ENCODE measurements at places on chromosomes 11 and 22. TPM values are rescaled to one million over a fixed set of nuclear protein-coding genes. Genes with fewer than 3 reads are reported as not detected.

- DNase-seq: no peak
Observed at GRCh38 chr11:12494699-12495098, 117.3 kb downstream of the PARVA start.

DNA sequence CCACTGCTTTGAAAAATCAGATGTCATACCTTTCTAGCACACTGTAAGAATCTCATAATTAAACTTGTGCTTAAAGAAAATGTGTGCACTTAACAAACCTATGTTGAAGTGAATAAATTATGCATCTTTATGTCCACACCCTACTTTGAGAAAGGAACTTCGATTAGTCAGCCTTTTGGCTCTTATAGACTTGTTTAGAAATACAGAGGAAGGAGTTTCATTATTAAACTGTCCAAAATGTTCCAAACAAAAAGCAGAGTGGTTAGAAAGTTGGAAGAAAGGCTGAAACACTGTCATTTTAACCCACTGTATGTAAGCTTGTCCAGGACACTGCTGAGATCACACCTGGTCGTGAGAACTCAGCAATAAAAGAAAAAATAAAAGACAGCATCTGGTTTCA lies 863.2 kb upstream of the CHORDC1 start:
- no peak for DNase-seq

The SMTNL1 gene
- not detected for total RNA-seq

DNA sequence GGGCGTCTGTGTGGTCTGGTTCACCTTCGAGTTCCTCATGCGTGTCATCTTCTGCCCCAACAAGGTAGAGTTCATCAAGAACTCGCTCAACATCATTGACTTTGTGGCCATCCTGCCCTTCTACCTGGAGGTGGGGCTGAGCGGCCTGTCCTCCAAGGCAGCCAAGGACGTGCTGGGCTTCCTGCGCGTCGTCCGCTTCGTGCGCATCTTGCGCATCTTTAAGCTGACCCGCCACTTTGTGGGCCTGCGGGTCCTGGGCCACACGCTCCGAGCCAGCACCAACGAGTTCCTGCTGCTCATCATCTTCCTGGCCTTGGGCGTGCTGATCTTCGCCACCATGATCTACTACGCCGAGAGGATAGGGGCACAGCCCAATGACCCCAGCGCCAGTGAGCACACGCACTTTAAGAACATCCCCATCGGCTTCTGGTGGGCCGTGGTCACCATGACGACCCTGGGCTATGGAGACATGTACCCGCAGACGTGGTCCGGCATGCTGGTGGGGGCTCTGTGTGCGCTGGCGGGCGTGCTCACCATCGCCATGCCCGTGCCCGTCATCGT lies 37.3 kb downstream of the KCNC1 start:
- no peak for DNase-seq

DNA sequence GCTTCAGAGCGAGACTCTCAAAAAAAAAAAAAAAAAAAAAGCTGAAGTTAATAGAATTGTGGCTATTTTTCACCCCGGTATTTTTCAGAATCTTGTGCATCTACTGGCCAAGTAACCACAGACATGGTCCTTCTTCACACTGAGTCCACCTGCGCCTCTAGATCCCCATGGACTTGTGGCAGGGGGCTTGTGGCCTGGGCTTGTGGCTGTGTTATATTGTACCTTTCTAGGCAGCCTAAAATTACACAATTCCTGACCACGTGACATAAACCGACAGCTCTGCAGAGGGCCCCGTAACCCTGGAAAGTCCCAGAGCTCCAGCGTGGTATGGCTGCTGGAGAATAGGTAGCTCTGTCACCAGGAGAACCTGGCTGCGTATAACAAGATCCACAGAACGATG lies 10.9 kb upstream of the NAALADL1 start:
- no peak for DNase-seq

GRCh38 chr22:28899199-28899853 lies 16.0 kb downstream of the ZNRF3 start:
- DNase-seq: peak; percentile 40

The DLAT gene
- total RNA-seq: 21.7 TPM

- DNase-seq: no peak
Observed at GRCh38 chr22:48494256-48494967, 1333.3 kb downstream of the BRD1 start.

DNA sequence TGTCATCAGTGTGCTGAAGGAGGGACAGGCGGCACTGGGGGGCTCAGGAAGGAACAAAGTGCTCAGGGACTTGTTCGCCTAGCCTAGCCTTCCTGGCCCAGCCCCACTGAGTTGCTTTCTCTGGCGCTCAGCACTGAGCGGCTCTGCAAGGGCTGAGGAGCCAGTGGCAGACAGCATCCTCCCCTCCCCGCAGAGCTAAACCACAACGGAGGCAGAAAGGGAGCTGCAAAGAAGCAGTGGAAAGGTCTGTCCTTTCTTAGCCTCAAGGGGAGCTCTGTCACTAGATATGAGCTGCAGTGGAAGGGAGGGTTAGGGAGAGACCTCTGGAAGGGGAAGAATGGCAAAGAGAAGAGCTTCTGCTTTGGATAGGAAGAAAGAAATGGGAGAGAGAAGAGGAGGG lies 89.7 kb upstream of the PHOX2A start:
- no peak for DNase-seq

The KIAA1671 gene
- 116 TPM for total RNA-seq

DNA sequence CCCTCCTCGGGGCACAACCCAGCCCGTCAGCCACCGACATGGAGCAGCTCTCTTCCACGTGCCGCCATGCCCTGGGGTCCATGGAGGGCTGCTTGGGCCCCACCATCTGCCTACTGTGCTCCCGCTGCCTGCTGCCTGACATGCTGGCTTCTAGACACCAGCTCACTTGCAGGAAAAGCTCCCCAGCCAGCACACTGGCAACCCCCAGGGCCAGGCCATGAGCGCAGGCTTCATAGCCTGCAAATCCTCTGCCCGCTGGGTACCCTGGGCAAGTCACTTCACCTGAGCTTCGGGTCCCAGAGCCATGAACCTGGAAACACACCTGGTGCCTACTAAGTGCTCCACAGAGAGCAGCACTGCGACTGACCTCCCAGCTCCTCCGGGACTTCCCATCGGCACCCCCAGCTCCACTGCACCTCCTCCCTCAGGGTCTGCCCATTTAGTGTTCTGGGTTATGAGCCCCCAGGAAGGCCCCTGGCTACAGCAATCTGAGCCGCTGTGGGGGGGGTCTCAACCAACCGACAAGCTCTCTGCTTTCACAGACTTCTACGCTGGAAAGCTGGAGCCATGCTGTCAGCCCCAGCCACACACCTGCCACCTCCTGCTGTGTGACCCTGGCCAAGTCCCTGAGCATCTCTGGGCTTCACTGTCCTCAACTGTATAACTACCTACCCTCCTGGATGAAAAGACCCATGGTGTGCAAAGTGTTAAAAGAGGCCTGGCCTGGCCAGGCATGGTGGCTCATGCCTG lies 139.2 kb downstream of the CRYBB2 start:
- peak; percentile 65 for DNase-seq

The MUC2 gene
- total RNA-seq: 0.08 TPM

GRCh38 chr11:103007521-103007920 lies 52.0 kb upstream of the MMP13 start:
- DNase-seq: no peak

The ADAMTS15 gene
- total RNA-seq: 5.6 TPM

The DGAT2 gene
- 182 TPM for total RNA-seq

- no peak for DNase-seq
Observed at GRCh38 chr11:10908215-10908951, 50.5 kb upstream of the ZBED5 start.

DNA sequence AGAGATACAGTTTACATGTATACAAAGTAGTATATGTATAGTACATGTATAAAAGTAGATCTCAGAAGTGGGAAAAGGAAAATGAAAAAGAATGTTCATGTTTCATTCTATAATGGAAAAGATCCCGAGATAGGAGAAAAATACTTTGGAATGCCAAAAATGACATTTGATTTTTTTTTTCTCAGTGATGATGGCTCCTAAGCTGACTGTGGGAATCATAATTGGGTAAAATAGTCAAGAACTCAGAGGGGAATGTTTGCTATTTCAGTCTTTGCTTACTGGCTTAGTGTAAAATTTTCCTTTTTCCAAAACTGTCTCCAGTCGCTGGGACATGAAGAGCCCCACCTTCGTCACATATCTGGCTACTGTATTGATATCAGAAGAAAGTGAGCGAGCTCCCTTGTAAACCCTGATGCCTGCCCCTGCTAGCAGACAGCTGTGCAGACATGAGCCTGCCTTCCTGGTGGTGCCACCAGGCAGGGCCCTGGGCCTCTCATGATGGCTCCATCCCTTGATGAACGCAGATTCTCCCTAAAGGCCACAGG lies 944.6 kb downstream of the NTM start:
- DNase-seq: no peak

The CCDC89 gene
- total RNA-seq: not detected

DNA sequence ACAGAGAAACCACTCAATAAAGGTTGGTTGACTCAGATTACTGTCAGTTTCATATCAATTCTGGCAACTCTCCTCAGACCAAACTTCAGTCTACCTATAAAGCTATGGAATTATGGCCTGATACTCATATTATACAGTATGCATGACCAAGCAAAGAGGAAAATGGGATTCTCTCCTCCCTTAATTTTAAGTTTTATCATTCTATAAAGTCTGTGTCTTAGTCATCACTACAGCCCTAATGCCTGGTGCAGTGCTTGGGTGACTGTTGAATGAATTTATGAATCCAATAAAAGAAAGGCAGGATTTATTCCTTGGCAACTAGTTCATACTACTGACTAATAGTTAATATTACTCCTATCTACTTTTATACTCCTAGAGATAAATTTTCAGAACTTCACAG lies 37.6 kb upstream of the GRAMD1B start:
- DNase-seq: no peak

DNA sequence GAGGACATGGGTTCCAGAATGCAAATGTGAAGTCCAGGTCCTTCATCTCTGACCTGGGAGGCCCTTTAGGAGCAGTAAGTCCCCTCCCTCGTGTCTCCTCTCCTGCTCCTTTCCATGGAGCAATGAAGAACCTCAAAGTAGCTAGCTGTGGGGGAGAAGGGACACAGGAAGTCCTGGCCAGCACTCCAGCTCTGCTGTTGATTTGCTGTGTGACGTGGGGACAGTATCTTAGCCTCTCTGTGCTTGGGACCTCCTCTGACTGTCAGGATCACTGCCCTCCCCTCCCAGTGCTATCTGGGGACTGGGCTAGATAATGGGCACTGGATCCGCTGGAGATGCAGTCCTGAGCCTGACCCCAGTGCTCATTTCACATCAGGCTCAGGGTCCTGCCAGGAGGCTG lies 1.1 kb upstream of the APOBEC3H start:
- no peak for DNase-seq

The OR6T1 gene
- not detected for total RNA-seq

GRCh38 chr22:28249402-28249801 lies 330.3 kb upstream of the PITPNB start:
- no peak for DNase-seq

- peak; percentile 79 for DNase-seq
Observed at GRCh38 chr11:122215244-122215992, 99.4 kb upstream of the BLID start.

- DNase-seq: no peak
Observed at GRCh38 chr11:1263010-1263409, 40.1 kb downstream of the MUC5B start.

DNA sequence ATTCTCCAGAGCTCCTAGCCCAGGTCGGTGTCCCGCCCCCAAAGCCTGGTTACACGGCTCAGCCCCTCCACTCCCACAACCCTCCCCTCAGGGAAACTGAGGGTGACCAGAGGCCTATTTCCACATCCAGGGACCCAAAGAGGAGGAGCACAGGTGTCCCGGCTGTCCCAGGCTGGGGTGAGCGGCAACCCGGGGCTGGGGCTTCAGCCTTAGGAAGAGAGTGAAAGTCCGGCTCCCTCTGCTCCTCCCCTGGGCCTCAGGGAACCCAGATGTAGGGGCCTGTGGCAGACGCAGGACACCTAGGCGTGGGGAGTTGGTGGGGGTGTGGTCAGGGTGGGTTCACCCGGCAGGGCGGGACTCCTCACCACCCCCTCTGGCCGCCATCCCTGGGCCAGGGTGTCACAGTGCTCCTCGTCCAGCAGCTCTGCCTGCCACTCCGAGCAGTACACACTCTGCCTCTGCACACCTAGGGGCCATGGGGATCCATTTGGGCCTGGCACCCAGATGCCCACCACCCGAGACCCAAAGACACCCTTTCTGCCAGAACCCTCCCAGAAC lies 63.1 kb downstream of the ARFGAP3 start:
- DNase-seq: no peak

DNA sequence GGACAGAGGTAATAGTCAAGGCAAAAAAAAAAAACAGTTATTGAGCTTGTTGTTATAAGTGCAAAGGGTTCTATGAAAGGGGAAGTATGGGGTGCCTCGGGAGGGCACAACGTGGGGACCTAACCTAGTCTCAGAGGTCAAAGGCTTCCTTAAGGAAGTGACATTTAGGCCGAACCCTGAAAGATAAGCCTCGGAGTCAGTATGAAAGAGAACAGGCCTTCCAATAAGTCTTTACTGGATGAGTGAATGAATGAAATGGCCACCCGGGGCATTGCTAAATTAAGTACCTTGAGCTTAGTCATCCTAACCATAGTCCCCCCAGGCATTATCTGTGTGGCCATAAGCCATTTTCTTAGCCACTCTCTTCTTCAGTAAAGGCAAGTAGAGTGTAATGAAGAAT lies 19.7 kb downstream of the FLI1 start:
- no peak for DNase-seq

The SEPTIN3 gene
- total RNA-seq: 2.7 TPM

The KRTAP5-9 gene
- not detected for total RNA-seq

The SCGB1D2 gene
- total RNA-seq: 418 TPM

DNA sequence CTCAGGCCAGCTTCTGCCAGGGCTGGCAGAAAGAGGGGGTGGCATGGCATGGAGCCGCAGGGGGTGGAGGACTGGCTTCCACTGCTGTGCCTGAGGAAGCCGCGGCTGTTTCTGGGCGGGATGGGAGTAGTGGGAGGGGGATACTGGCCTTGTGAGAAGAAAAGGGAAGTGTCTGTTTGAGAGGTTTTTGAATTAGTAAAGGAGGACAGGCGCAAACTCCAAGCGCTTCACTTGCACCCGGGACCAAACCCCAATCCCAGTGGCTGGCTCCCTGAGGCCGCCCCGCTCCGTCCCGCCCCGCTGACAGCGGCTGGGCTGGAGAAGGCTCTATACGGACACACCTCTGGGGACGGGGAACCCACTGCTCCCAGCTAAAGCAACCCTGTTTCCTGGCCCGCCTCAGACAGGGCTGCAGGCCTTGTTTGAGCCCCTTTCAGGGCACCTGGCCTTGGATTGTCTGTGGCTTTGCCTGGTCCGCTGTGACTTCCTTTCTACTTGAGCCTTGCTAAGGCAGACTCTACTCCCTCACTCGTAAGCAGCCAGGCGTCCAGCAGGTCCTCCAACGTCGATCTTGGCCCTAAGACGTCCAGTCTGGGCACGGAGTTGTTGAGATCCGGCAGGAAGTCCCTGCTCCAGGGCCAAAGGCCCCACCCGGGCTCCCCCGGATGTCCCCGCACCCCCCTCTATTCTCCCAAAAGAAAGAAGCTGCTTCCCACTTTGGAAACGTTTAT lies 2.2 kb downstream of the APOA1 start:
- DNase-seq: no peak

DNA sequence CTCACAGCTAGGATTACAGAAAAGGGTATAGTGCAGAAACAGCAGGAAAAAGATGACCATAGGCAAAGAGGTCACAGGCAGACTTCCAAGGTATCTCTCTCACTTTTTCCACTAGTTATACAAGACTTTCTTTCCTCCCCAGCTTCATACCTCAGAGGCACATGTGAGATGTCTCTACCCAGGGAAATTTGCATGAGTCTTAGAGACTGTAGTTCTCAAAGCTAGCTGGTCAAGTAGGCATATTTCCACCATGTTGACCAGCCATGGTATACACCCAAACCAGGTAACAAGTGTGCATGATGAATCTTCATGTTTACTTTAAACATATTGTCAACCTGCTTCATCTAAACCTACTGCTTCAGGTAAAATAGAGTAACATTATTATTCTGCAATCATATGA lies 27.9 kb downstream of the PRMT3 start:
- DNase-seq: no peak

The FAM118B gene
- 7.6 TPM for total RNA-seq

Measured in suprapubic skin (tissue), 4 donors.